Astrocyte (in vitro differentiated cells and primary cell): ENCODE measurements at places on chromosomes 12 and 14.

DNA sequence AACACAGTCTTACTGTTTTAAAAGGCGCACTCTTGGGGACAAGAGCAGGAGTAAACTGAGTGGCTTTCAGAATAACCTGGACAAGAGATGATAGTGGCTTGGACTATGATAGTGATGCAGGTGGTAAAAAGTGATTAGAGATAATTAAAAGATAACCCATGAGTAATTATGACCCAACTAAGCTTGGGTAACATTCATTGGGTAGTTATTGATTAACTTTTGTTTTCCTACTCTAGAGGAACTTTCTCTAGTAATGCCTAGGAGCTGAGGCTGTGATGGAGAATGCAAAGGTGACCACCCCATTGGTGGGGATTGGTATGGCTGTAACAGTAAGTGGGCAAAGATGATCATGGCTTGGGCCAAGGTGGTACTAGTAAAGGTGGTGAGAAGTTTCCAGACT is 22.3 kb upstream of the FRS2 start:
- DNase-seq = no peak

DNA sequence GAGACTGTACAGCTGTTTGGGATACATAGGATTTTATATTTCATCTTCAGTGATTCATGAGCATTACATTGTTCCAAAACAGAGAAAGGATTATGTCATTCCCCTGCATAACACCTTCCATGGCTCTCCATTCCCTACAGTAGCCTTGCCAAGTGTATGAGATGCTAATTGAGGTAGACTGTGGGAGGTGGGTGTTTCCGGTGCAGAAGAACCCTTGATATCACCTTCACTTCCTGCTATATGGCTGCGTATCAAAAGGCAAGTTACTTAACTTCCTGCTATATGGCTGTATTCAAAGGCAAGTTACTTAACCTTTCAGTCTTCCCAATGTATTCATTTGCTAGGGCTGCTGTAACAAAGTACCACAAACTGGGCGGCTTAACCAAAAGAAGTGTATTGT is 11.2 kb downstream of the FAR2 start:
- DNase-seq = no peak

GRCh38 chr14:50340963-50341362 is 28.8 kb downstream of the DMAC2L start:
- DNase-seq = no peak

DNA sequence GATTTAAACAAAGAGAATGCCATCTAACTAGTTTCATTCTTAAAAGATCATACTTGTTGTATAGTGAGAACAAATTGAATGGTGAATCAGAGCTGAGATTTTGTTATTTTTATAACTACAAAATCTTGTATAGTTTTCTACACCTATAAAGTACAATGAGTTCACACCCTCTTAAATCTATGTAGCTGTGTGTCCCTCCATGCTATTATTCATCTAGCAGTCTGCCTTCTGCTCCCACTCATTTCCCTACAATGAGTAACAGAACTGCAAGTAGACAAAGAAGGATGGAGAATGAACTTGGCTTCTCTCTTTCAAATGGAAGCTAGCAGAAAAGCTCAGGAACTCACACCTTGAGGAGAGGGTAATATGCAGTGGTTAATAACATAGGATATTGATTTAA is 7.1 kb downstream of the IFNG-AS1 start:
- DNase-seq = peak; percentile 6

DNA sequence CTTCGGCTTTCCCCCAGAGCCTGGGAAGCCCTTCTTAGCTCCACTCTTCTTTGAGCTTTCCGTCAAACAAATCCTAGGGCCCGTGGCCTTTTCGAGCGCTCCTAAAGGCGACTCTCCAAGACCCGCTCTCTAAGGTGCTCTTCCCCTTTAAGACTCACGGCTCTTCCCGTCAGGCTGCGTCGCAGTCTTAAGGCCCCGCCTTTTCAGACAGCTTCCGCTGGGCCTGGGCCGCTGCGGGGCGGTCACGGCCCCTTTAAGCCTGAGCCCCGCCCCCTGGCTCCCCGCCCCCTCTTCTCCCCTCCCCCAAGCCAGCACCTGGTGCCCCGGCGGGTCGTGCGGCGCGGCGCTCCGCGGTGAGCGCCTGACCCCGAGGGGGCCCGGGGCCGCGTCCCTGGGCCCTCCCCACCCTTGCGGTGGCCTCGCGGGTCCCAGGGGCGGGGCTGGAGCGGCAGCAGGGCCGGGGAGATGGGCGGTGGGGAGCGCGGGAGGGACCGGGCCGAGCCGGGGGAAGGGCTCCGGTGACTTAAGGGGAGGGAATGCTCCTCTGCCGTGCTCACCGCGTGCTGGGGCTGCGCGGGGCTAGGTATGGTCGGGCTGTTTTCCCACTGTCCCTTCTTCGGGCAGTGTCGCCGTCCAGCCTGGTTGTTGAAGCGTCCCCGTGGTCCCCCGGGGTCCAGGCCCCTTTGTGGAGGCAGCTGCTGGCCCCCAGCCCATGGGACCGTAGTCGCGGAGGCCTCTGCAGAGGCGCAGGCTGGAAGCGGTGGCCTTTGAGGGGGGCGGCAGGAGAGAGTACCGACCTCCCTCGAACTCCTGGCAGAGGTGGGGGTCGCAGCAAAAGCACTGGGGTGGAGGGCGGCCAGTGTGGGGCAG is at the start of gene PEX5:
Gene PEX5, plus strand, starts transcription at position 289 of the 870 bp plus-strand sequence. CDS start 692 bp downstream, outside the sequence.
- DNase-seq = peak; percentile 87

DNA sequence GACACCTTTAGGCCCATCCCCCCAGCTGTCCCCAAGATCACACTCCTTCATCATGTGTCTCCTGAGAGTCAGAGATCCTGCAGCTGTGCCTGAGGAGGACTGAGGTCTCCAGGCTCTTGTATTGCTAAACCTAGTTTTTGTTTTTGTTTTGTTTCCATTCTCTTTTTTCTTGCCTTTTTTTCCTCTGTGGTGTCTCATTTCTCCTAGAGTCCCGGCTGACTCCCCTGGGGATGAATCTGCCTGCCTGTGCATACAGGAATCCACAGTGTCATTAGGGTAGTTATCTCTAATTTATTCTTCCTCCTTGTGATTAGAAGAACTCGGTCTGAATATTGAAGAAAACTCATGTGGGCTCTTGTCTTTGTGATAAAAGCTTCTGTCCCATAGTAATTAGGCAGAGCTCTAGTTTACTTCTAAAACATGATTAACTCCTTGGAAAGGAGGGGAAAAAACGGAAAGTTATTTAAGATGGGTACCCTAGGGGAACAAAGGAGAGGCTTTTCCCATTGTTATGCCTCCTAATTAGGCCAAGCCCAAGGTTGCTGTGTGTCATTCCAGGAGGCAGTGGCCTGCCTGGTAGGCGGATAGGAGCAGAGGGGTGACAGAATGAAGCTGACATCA is 343.2 kb downstream of the ZFP36L1 start:
- no peak for DNase-seq

GRCh38 chr12:1501001-1501400 is 93.4 kb downstream of the FBXL14 start:
- no peak for DNase-seq

GRCh38 chr12:42846782-42847181 is 257.2 kb upstream of the PRICKLE1 start:
- no peak for DNase-seq

- peak; percentile 60 for DNase-seq
Measured at GRCh38 chr12:100375038-100375735, 18.3 kb downstream of the SLC17A8 start.

GRCh38 chr14:59107819-59108218 is 80.6 kb upstream of the DAAM1 start:
- no peak for DNase-seq

- DNase-seq = no peak
Measured at GRCh38 chr12:52631676-52632459, 13.5 kb upstream of the KRT73 start.

- no peak for DNase-seq
Measured at GRCh38 chr12:132668191-132669088, 18.7 kb downstream of the POLE start.

GRCh38 chr14:55026441-55026792 is 482 bp downstream of the WDHD1 start:
- no peak for DNase-seq

GRCh38 chr14:91893669-91894068 is 26.3 kb upstream of the TC2N start:
- no peak for DNase-seq

DNA sequence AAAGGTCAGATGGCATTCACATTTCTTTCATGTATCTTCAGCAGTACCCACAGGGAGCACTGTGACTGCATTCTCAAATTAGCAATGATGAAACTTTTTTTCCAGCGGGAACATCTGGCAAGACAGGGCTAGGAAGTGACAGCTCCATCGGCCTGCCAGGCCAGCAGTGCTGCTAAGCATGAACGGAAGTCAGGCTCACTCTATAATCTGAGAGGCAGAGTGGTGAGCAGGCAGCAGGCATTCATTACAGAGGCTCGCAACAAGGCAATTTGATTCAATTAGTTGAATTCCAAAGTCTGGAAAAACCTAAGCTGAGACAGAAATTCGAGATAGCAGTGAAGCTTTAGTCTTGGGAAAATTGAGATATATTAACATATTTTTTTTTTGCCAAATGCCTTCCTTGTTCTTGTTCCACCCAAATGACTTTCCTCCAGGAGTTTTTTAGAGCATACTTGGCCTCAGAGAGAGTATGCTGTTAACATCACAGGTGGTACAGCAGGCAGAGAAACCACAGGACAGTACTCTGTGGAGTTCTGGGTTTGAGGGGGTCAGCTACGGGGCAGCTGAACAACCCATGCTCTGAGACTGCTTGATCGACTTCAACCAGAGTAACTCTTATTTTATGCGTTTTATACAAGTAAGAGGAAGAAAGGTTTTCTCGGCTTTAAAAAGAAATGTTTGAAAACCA is 414.9 kb downstream of the APAF1 start:
- DNase-seq = peak; percentile 15

GRCh38 chr12:131003036-131003715 is 49.5 kb downstream of the ADGRD1 start:
- DNase-seq = no peak

GRCh38 chr12:15684896-15685658 is 104.1 kb downstream of the EPS8 start:
- DNase-seq = no peak

DNA sequence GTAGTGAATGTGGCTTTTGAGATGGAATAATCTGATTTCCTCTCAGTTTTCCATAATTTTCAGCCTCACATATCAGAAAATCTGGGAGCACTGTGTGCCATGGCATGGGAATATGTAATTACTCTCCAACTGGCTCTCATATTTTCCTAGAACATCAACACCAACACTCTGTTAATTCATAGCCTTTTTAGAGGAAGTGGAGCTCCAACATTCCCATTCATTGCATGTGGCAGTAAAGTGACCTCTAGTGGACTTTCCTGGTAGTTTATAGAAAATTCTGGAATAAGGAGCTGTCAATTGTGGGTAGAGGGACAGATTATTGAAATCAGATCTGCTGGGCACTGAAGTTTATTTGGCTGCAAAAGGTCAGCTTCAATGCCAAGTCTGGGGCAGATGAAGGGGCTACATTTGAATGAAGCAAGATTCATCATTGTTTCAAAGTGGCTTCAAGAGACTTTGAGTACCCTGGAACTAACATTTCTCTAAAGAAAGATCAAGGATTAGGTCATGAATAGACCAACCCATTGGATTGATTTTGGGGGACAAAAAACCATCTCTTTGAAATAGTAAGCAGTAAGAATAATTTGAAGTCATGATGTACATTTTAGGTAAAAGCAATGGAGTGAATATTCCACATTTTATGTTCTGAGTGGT is 23.6 kb upstream of the USP44 start:
- peak; percentile 34 for DNase-seq

- DNase-seq = no peak
Measured at GRCh38 chr14:65010211-65010931, 23.7 kb downstream of the FNTB start.
